ENCODE measurements at places on chromosomes 7 and 10. TPM values are rescaled to one million over a fixed set of nuclear protein-coding genes. Genes with fewer than 3 reads are reported as not detected.
A peak's percentile ranks its signal among the peaks of the same experiment; 100 is the strongest.

The POM121L12 gene
- total RNA-seq, result not detected

The ZNF722 gene
- total RNA-seq, result not detected

The ADRB1 gene
- total RNA-seq, result 1.7 TPM

DNA sequence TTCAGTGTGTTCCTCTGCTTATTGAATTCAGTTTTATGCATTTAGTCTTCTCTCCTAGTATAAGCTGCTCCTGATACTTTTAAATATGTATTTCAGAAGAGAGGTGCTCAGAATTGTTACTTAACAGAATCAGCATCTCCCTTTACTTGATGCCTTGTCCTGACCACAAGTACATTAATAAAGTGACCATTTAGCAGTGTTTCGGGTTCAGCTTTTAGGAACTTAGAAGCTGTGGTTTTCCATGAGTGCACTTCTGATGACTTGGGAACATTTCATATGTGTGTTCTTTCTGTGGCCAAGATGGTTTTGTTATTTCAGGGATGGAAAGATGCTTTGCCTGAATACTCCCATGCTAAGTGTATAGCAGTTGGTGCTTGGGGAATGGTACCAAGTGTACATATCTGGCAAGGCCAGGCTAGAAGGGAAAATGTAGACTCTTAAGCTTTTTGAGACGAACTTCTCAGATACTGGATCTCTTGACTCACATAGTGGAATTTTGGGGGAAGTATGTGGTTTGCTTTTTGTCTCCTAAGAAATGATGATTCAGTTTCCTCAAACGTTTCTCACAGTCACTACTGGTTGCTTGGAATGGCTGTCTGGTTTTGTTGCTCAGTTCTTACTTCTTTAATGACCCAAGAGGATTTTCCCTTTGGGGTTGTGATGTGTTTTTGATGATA, 17.2 kb downstream of the SGPL1 start:
- DNase-seq, result no peak

The ANKRD1 gene
- total RNA-seq, result 6.8 TPM

The SH2D4B gene
- total RNA-seq, result 0.16 TPM

The FAM131B gene
- 4.1 TPM for total RNA-seq

GRCh38 chr10:86945361-86946212, 11.8 kb downstream of the MMRN2 start:
- DNase-seq, result no peak

The HTRA1 gene
- total RNA-seq, result 83.9 TPM

GRCh38 chr10:69335613-69336012, 57.3 kb downstream of the HK1 start:
- DNase-seq, result no peak

DNA sequence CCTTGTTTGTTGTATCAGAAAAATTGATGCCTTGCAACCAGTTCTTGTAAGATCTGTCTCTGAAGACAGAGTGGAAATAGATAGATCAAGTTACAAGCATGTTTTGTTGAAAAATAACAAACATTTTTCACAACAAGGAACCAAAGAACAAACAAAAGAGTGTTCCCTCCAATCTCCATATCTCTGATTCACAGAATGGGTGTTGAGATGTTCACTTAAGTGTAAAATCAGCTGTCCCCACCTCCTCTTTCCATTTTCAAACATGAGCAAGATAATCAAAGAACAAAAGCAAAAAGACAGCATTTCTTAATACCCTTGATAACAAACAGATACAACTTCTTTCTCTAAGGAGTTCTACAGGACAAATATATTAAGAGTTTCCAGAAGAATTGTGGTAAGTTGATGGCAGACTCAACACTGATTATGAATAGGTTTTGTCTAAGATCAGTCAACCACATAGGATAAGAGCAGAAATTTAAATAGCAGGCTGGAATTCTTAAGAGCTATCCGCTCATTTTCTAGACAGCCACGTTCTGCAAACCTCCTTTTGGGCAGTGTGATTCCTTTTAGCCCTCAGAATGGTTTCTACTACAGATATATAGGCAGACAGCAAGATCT, 970.9 kb upstream of the AUTS2 start:
- DNase-seq, result no peak

GRCh38 chr7:105141068-105141467, 127.1 kb downstream of the KMT2E start:
- DNase-seq, result no peak

DNA sequence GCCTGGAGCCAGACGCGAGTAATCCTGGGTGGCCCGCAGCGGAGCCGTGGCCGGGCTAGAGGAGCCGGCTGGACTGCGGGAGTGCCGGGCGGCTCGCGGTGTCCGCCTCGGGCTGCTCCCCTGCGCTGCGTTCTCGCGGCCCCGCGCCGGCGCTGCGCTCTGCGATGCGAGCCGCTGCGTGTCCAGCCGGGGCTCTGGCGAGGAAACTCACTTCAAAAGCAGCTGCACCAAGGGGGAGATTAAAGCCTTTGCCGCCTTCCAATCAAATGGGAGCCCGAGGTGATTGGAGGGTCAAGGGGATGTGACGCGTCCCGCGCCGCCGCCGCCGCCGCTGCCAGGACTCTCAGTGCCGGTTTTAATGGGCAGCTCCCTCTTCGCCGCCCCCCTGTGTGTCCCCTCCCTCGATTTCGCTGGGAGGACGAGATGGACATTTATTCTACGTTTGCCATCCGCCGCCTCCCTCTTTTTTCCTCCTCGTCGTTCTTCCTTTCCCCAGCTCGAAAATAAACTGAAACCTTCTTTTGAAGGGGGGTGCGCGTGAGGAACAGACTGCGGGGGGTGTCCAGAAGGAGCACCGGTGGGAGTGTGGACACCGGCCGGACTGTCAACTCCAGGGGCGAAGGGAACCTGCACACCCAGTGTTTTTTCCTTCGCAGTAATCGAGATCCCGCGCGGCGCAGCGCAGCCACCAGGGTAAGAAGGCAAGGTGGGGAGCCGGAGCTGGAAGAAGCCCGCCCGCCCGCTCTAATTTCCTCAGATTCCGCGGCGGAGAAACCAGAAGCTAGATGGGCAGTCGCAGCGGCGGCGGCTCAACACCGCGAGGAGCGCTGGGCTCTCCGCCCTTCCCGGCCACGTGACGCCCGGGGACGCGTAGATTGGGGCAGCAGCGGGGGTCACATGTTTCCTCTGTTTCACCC, at the start of gene ZNF503:
Gene ZNF503 (minus strand): TSS at position 196 of the 917 bp plus-strand sequence. CDS start 345 bp downstream, outside the sequence.
- DNase-seq, result peak; percentile 97

DNA sequence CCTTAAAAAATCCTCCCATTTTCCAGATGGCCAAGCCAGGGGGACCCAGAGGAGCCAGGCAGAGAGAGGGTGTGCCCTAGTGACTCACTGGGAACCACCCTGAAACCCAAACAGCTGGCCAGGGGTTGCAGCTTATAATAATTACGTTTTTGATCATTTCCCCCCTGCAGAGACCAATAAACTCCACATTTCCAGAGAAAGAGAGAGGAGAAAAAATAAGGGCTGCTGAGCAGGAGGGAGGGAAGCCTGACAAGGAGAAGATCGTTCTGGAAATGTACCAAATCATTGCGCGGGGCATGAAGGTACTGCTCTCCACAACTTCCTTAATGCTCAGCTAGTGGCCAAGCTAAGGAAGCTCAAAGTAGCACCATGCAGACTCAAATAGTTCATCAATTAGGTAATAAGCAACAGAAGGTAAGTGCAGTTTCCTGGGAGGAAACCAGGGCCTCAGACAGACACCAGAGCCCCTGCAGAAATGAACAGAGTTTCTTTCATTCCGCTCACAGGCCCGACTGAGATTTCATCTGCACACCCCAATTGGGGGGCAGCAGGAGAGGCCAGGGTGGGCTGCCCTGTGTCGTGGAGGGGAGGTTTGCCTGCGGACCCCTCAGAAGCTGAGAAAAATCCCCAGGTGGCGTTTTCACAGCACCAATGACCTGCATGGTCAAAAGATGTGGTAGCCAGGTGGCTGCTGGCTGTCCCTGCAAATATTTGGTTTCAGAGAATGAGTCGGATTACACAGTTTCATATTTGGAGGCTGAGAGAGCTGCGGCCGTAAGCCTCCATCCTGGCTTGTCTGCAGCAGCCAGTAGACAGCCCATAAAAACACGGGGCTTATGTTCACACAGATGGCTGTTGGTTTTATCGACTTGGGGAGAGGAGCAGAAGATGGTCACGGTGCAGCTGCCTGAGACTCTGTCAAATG, 153.2 kb upstream of the LYZL2 start:
- DNase-seq, result no peak

DNA sequence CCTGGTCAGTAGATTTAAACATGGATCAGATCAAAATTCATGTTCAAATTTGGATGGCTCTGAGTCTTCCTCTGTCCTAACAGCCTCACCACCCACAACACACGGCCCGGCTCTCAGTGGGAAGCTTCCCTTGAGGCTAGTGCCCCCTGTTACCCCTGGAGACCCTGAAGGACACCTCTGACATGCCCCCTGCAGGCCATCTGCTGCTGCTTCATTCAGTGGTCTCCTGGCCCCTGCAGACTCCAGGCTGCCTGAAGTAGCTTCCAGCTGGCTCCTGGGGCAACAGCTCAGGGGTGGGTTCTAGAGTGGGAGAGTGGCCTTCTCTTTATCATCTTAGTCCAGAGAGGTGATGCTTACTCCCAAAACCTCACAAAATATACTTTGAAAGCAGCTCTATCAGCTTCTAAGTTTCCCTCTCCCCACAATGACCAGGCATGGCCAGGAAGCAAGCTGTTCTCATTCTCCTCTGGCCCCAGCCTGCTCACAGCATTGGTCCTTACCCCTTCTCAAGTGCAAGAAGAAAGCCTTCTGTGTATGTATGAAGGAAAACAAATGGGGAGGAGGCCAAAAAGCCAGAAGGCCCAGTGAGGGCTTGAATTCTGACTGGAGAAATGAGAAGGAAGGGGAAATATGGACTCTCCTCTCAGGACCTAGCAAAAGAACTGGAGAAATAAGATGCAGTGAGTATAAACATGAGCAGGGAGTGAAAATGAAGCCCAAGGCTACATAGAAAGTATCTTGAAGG, 189.6 kb upstream of the INHBA start:
- DNase-seq, result no peak

- DNase-seq, result no peak
Measured at GRCh38 chr7:101804967-101805366, 12.5 kb upstream of the CUX1 start.

The PON1 gene
- total RNA-seq, result not detected

The FAM25C gene
- total RNA-seq, result not detected

DNA sequence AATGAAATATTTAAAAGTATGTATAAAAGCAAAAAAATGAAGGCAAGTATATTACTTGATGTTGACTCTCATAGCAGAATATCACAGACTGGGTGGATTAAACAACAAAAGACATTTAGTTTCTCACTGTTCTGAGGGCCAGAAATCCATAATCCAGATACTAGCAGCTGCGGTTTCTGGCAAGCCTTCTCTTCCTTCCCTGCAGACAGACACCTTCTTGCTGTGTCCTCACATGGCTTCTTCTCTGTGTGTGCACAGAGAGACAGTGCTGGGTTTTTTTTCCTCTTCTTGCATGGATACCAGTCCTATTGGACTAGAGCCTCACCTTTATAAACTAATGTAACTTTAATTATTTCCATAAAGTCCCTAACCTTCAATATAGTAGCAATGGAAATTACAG, 127.9 kb upstream of the AKR1E2 start:
- DNase-seq, result no peak

- DNase-seq, result no peak
Measured at GRCh38 chr10:117553815-117554172, 11.2 kb downstream of the EMX2 start.

GRCh38 chr7:47557694-47558670, 23.9 kb downstream of the TNS3 start:
- no peak for DNase-seq

GRCh38 chr10:99676426-99676825, 17.1 kb downstream of the ENTPD7 start:
- DNase-seq, result no peak

The ATOH7 gene
- not detected for total RNA-seq

The CTAGE4 gene
- 7.8 TPM for total RNA-seq

The CYP3A7 gene
- 0.21 TPM for total RNA-seq

The TMEM254 gene
- total RNA-seq, result 14.8 TPM

DNA sequence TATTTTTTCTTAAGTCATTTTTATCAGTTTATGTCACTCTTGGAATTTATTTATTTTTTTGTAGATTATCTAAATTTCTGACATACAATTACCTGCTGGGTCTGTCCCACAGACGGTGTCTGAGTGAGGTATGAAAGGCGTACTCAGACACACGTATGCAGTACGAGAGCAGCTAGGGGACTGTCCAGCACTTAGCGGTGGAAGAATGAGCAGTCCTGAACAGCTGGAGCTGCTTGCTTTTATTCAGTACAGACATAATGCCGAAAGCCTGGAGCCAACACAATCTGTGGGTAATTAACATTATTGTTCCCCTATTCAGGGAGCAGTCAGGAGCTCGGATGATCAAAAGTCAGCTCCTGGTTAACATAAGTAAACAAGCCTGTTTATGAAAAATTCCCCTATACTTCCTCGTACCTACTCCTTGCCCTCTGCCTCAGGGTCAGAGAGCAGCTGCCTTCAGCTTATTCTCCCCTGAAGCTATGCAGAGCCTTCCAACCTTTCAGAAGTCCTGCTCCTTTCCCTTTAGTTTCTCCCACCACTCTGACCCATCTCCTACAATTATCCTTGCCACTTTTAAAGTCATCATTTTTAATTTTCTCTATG, 488.0 kb upstream of the POM121L12 start:
- no peak for DNase-seq

The BTBD16 gene
- total RNA-seq, result 2.6 TPM

The STEAP1B gene
- total RNA-seq, result 3.2 TPM

- DNase-seq, result no peak
Measured at GRCh38 chr10:97042081-97042480, 143.7 kb downstream of the SLIT1 start.

The ZNF488 gene
- 0.63 TPM for total RNA-seq

DNA sequence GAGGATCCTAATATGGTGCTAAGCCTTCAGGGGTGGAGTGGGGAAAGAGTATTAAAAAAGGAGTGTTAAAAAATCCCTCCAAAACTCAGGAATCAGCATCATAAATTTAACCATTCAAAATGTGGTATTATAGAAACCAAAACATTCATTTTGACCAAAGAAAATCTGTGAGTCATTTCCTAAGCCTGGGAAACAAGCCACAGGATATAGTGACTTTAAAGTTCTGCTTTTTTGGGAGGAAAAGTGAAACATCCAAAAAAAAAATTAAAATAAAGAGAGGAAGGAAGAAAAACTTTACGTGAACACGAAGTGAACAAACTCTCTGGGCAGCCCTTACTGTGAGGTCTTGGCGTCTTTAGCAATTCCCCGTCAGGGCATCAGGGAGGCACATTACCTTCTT, 74.0 kb upstream of the GSDME start:
- DNase-seq, result no peak

The LRRC4 gene
- 3.2 TPM for total RNA-seq
